GM13977 (cell line): ENCODE measurements at places on chromosomes 3 and 15.

GRCh38 chr3:46469680-46470357, 5.1 kb upstream of the LTF start:
- no peak for DNase-seq

DNA sequence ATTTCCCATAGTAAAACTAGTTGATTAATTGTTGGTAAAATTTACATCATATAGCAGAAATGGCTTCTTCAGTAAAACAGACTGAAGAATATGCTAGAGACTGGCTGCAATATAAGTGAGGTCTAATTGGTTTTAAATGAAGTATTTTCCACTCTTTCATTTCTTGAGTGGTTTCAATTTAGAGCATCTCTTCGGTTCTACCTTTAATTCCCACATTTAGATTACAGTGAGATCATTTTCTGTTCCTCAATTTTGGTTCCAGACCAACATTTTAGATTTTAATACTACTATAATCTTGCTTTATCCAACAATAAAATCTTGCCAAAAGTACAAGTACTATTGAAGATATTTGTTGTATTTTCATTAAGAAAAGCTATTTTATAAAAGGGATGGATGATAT, 1.0 kb upstream of the LRCH3 start:
- DNase-seq: no peak

GRCh38 chr15:36951731-36952247, 148.6 kb downstream of the MEIS2 start:
- no peak for DNase-seq

GRCh38 chr3:27669591-27669990, 52.5 kb downstream of the EOMES start:
- DNase-seq: no peak

DNA sequence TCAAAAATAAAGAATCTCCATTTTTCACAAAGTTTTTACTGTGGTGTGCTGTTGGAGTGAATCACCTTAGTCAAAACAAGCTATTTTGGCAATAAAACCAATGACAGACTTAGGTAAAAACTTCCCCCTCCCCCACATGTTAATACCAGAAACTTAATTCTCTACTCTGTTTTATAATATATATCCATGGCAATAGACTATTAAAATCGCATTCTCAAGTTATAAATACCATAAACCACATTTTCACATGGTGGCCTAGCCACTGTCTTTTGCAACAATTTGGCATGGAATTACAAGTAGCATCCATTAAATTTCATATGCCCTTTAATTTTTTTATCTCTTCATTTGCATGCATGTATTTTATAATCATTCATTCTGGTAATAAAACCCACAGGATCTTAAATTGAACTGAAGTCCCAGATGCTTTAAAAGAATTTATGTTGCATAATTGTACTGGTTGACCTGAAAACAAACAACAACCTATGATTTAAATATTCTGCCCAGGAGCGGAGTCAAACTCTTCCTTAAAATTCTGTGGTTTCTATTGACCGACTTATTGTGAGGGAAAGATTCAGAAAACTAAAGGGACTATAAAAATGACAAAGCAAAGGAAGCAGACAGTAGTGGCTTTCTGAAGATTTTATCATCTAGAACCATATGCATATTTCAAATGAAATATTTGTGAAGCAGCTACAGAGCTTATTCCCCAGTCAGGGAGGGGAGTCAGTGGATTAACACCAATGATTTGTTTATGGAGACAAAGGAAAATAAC, 229.0 kb upstream of the TBL1XR1 start:
- no peak for DNase-seq
